Endothelial cell (in vitro differentiated cells): ENCODE measurements at places on chromosomes 5 and 9. TPM values are rescaled to one million over a fixed set of nuclear protein-coding genes. Genes with fewer than 3 reads are reported as not detected.

The PALM2AKAP2 gene
- 1.2 TPM for total RNA-seq

DNA sequence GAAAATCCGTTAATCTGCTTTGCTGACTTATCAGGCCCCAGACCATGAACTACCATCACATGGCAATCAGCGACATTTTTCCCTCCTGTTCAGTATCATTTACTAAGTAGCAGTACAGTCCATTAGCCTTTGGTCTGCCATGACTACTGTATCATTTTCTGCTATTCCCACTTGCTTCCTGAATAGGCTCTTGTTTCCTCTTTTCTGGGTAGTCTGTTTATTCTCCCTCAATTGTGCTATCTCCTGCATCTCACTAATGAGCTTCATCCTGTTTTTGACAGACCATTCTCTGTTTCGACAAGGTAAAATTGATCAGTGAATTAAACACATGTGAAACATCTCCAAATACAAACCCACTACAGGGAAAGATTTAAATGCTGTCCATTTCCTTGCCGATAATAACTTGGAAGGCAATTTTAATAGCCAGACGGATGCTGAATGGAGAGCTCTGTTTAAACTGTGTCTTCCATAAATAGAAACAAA is 263.5 kb upstream of the ANKRD55 start:
- DNase-seq, result no peak

DNA sequence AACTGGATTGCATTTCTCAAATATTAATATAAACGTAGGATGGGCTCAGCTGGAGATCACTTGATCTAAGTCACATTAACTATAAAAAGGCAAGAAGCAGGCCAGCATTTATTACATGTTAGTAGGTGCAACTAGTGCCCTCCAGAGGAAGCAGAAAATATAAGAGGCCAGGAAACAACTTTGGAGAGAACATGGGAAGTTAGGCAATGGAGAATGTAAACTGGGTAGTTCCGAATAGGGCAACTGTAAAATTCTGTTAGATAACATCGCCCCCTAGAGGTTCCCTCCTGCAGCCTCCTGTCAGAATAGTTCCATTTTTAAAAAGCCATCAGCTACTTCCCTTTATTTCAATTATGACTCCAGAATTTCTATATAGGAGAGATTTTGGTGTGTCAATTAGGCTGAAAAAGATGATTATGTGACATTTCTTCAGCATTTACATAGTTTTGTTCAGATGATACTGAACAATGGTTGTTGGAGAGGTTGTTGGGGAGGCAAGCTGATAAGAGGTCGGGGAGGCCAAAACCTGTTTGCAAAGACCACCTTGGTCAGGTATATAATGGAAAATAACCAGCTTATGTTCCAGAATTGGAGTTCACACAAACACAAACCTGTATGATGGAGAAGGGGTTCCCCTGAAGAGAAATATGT is 22.4 kb downstream of the CCL28 start:
- DNase-seq, result peak; percentile 62

GRCh38 chr9:35426627-35427026 is 63.3 kb upstream of the RUSC2 start:
- no peak for DNase-seq

- no peak for DNase-seq
Observed at GRCh38 chr5:103621548-103621930, 59.0 kb upstream of the NUDT12 start.

- no peak for DNase-seq
Observed at GRCh38 chr9:80811003-80811402, 878.3 kb downstream of the TLE1 start.

DNA sequence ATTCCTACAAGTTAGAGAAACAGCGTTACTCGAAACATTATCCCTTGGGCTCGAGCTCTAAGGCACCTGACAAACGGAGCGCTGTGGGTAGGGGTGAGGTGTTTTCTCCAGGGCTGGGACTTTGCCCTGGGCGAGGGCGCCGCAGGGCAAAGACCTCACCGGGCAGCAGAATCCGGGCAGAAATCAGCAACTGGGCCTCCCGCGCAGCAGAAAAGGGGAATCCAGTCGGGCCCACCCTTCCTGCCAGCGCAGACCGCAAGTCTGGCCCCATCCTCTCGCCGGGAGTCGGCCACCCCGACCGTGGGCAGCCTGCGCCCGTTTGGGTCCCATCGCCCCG is 430 bp upstream of the MSH3 start:
- DNase-seq, result peak; percentile 9

The SLC36A2 gene
- not detected for total RNA-seq

The SURF2 gene
- total RNA-seq, result 11.9 TPM

GRCh38 chr5:138188626-138189025 is 9.7 kb downstream of the KIF20A start:
- DNase-seq, result no peak

GRCh38 chr9:122265149-122265915 is 650 bp downstream of the MRRF start:
- DNase-seq, result no peak

DNA sequence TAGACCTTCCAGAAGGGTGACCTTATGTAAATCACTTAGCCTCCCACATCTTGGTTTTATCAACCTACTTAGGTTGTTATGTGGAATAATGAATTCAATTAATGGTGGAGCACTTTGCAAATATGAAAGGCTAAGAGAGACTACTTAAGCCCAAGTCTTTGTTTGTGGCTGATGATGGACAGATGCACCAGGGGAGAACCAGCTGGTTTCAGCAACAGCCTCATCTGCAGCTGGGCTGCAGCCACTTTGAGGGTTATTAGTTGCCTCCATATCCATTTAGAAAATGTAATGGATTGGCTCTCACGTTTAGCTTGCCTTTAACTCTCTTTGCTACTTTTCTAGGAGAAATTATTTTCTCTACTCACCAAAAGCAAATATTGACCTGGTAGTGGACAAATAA is 146.6 kb downstream of the ESM1 start:
- no peak for DNase-seq

DNA sequence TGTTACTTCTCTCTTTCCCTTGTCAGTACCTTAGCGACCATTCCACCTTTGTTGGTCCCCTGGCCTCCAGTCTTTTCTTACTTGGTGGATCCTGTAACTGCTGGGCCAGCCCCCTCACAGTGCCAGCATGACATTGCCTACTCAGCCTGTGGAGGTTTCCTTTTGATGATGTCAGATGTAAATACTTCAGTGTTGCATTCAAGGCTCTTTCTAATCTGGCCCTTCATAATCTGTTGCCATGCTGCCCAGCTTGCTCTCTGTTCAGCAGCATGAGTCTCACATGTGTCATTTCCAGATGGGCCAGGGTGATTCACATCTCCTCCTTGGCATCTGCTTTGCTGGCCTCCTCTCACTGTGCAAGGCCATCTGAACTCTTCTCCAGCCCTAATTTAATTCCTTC is 57.1 kb downstream of the MAST4 start:
- DNase-seq, result no peak

DNA sequence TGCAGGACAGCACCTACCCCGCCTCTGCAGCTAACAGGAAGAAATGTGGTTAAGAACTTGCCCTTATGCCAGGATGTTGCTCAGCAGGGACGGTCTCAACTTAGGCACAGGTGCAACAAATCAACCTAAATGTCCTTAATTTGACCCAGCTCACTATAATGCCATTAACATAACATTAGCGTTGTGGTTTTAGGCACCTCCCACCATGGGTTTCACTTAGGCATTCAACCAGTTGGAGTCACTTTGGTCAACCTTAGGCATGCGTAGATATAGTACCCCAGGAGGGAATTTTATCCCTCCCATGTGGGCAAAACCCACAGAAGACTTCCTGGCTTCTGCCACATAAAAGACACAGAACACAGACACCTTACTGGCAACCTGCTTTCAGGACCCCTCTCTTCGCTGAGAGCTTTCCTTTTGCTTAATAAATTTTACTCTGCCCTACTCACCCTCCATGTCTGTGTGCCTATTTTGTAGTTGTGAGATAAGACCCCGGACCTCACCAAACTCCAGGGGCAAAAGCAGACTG is 8.7 kb upstream of the ERAP1 start:
- DNase-seq, result no peak

DNA sequence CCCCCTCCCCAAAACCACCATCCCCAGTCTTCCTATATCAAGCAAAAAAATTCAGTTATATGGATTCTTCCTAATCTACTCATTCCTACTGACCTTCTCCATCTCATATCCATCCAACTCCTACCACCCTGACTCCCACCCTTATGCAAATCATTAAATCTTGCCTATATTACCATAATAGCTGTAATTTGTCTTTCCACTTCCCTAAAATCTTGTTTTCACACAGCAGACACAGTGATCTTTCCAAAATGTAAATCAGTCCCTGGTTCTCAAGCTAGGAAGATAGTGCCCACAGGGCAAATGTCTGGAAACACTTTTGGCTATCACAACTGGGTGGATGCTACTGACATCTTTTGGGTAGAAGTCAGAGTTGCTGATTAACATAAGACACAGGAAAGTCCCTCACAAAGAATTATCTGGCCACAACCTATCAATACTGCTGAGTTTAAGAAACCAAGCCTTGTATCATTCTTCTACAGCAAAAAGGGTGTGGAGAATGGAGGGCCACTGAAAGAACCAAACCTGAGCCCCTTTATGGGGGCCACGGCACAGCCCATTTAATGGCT is 1.4 kb downstream of the SRA1 start:
- no peak for DNase-seq

DNA sequence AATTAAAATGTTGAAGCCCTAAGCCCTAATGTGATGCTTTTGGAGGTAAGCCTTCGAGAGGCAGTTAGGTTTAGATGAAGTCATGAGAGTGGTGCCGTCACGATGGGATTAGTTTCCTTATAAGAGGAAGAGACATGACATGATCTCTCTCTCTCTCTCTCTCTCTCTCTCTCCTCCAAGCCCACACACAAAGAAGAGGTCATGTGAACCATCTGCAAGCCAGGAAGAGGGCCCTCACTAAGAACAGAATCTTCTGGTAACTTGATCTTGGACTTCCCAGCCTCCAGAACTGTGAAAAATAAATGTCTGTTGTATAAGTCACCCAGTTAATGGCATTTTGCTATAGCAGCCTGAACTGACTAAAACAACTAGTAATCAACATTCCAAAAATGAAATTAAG is 175.5 kb downstream of the GNA14 start:
- DNase-seq, result no peak

The RELL2 gene
- total RNA-seq, result 17.4 TPM

GRCh38 chr5:102819634-102820033 is 64.5 kb downstream of the PAM start:
- DNase-seq, result no peak

The ARHGEF28 gene
- 1.5 TPM for total RNA-seq

The GPRIN1 gene
- 3.9 TPM for total RNA-seq

The PRELID2 gene
- 4.3 TPM for total RNA-seq

- DNase-seq, result no peak
Observed at GRCh38 chr9:18362901-18363685, 110.9 kb upstream of the ADAMTSL1 start.

- DNase-seq, result peak; percentile 25
Observed at GRCh38 chr5:141330299-141331080, at the start of gene PCDHGA1. Gene PCDHGA1, plus strand, starts transcription at chr5:141330514.

The SMIM33 gene
- not detected for total RNA-seq

DNA sequence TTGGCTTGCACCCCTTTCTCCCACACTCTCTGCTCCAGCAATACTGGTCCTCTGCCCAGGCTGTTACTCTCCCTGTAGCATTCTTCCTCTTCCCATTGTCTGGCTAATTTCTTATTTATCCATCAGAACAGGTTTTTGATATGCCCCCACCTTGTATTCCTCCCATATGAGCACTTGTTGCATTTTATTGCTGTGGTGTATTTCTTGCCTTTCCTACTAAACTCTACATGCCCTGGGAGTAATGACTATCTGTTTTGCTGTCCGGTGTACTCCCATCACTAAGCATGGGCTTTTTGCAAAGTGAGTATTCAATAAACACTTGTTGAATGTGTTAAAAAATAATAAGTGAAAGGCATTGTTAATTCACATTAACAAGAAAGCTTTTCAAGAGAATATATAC is 104.3 kb upstream of the RANBP3L start:
- no peak for DNase-seq

DNA sequence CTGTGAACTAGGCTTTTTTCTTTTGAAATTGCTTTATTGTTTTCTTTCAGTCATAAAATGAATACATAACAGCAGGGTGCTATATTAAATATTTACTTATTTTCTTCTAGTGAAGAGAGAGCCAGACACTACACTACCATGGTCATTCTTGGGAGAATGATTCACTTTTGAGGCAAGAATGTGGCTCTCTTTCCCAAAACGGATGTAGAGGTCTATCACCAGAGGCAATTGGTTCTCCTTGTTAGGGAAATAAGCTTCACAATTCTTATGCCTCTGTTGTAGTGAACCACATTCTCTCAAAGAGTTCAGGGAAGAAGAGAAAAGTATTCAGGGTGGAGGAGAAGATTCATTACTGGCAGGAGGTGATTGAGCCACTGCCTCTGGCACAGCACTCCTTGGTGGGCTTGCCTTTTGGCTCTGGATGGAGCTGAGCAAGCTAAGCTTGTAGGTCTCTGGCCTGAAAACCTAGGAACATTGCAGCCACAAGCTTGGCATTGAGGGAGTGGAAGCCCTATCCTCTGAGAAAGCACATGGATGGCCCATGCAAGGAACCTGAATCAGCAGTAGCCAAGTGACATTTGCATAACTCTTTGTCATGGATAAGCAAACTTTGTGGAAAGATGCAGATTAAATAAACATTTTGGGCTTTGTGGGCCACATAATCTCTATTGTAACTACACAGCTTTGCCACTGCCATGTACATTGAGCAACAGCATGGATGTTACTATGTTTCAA is 179.0 kb upstream of the TNC start:
- no peak for DNase-seq

GRCh38 chr5:112219000-112219399 is 200.1 kb downstream of the EPB41L4A start:
- DNase-seq, result no peak

- no peak for DNase-seq
Observed at GRCh38 chr9:122518226-122518625, 715 bp upstream of the OR1J4 start.

The PCDHGB6 gene
- total RNA-seq, result 60.0 TPM

GRCh38 chr5:150506571-150507473 is 1.1 kb upstream of the NDST1 start:
- no peak for DNase-seq

DNA sequence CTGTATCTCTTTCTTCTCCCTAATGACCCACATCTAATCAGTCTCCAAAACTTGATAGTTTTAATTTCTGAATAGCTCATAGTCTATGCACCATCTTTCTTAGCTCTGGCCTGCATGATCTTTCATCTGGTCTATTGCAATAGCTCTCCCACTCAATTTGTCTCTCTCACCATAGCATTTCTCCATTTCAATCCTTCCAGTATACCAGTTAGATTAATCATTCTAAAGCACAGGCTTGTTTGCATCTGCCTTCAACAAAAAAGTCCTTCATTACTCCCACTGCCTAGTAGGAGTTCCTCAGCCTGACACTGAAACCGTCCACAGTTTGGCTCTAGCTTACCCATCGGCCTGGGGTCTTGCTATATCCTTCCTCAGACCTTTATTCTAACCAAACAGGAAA is 344.9 kb downstream of the ENC1 start:
- no peak for DNase-seq

The LCN10 gene
- not detected for total RNA-seq

- no peak for DNase-seq
Observed at GRCh38 chr9:130542038-130542437, 37.3 kb upstream of the FUBP3 start.

GRCh38 chr5:134579284-134579771 is 53.3 kb downstream of the SAR1B start:
- DNase-seq, result no peak

- DNase-seq, result no peak
Observed at GRCh38 chr9:9998491-9999287, 614.1 kb downstream of the PTPRD start.

The OTP gene
- total RNA-seq, result not detected

The PCDHGB2 gene
- total RNA-seq, result 11.1 TPM

- DNase-seq, result no peak
Observed at GRCh38 chr5:178213748-178214151, 9.4 kb downstream of the HNRNPAB start.

GRCh38 chr5:68261569-68262065 is 46.1 kb downstream of the PIK3R1 start:
- no peak for DNase-seq

The ARAP3 gene
- total RNA-seq, result 239 TPM
